ENCODE measurements at places on chromosomes 7 and 10.

DNA sequence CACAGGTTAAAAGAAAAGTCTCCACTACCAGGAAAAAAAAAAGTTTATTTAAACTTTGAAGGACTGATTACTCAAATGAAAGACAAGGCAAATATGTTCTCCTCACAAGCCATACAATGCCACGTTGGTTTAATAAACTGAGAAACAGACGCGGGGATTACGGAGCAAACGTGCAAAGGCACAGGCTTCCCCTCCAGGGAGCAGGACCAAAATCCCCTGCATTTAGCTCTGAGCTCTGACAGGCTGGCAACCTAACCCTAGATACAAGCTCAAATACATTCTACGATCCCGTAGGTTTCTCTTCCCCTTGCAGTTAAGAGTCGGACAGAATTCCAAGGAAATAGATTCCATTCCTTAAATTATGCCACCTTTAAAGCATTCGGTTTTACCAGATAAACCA lies 7.7 kb upstream of the GRB10 start:
- DNase-seq, result no peak

DNA sequence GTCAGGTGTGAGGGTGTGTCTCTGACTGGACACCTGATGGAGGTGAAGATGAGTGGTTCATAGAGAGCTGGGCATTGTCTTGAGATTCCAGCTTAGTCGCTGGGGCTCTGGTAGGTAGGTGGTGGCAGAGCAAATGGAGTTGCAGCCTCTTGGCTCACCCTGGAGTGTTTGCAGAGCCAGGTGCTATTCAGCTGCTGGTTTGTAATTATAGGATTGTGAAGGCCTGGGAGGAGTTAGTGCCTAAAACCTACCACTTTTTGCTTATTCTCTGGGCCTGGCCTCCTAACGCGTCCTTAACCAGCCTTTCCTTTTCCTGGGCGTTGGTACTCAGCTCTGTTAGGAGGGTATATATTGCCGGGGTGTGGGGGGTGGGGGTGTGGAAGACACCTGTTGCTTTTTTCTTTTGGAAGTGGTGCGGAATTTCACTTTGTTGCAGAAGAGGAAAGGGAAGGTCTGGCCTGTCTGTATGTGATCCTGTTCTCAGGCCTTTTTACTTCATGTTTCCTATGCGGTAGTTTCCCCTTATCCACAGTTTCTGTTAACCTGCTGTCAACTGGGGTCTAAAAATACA lies 3.2 kb downstream of the PPRC1 start:
- no peak for DNase-seq

GRCh38 chr7:141189231-141189630 lies 115.4 kb downstream of the TMEM178B start:
- no peak for DNase-seq

DNA sequence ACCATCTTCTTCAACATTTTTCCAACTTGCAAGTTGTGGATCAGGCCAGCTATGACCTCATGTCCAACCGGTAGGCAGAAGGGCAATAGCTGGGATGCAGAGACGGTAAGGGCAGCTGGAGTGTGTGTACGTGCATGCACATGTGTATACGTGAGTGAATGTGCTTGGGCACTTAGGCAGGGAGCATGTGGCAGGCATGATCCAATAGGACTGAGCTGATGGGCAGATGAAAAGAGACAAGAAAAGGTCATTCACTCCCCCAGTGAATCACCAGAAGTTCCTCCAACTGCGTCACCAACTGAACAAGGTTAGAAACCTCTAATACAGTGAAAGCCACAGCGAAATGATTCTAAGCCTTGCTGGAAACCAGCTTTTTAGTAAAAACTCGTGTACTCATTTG lies 176.1 kb downstream of the FGFR2 start:
- no peak for DNase-seq

- DNase-seq, result no peak
Observed at GRCh38 chr7:113813471-113813870, 105.3 kb downstream of the PPP1R3A start.

DNA sequence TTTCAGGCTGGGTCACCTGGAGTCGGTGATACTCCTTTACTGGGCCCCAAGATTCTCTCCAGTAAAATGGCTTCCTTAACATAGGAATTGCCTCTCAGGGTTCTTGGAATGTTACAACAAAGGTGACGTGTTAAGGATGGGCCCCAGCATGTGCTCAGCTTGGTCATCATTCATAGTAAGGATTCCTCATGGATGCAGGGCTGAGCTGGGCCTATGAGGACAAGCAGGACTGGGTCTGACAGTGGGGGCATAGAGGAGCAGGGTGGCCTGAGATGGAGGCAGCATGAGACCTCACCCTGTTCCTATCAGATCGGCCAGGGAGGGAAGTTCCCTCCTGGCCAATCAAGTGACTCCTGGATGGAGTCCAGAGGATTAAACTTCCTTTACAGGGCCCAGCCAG lies 12.8 kb upstream of the MBL2 start:
- peak; percentile 51 for DNase-seq

DNA sequence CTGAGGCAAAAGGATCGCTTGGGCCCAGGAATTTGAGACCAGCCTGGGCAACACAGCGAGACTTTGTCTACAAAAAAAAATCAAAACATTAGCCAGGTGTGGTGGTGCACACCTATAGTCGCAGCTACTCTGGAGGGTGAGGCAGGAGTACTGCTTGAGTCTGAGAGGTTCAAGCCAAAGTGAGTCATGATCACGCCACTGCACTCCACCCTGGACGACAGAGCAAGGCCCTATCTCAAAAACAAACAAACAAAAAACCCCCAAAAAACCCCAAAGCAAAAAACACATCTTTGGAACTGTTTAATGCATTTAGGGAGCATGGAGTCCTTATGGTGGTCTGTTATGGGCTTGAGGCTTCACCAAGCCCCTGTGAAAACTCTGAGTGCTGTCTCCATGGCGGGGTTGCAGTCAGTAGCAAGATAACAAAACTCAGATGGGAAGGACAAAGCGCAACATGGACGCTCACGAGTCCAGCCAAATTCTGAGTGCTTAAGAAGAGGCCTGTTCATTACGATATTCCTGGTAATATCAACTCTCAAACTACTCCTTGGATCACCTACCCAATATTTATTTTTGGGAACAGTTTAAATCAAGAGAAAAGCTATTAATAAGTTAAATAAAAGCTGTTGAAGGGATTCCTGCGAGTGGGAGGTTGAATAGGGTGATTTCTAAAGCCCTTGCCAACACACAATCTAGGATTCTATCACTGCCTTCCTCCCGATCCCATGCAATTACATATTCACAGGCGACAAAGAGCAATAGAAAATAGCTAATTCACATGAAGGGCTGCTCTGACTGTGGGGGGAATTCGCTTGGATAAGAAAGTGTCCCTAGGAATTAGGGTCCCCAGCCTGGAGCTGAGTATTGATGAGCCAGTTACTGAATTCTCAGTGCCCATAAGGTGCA lies 123.3 kb downstream of the HIPK2 start:
- no peak for DNase-seq

DNA sequence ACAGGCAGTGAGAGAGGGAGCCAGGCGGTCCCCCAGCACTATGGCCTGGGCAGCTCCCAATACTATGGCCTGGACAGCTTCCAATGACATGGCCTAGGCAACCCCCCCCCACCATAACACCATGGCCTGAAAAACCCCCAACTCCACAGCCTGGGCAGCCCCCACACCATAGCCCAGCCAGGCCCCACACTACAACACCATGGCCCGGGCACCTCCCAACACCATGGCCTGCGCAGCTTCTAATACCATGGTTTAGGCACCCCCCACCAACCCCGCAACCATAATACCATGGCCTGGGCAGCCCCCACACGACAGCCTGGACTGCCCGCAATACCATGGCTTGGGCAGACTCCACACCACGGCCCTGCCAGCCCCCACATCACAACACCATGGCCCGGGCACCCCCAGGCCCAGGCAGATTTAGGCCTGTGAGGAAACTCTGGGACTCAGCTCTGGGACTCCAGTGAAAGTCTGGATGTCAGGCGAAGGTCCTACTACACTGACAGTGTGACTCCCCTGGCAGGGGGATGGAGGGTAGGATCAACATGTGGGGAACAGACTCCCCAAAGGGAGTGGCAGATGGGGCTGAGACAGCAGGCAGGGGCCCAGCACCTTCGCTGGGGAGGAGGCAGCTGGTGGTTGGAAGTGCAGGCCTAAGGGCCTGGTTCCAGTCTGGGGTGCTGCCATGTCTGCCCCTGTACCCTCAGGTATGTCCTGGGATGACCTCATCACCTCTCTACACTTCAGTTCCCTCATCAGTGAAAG lies 8.7 kb downstream of the CPXM2 start:
- no peak for DNase-seq

DNA sequence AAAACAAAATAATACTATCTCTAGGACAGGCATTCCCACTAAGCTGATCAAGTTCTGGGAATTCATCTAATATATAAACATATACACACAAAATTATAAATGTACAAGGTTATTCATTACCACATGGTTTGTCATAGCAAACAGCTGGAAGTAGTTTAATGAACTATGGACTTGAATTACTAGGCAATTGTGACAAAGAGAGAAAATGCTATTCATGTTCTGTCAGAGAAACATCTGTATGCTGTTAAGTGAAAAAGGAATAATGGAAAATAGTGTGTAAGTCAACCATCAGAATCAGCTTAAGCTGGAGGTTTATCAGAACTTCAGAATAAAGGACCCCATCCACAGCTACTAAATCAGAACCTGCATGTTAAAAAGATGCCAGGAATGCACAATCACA lies 2.8 kb downstream of the ZNF248 start:
- DNase-seq, result no peak

DNA sequence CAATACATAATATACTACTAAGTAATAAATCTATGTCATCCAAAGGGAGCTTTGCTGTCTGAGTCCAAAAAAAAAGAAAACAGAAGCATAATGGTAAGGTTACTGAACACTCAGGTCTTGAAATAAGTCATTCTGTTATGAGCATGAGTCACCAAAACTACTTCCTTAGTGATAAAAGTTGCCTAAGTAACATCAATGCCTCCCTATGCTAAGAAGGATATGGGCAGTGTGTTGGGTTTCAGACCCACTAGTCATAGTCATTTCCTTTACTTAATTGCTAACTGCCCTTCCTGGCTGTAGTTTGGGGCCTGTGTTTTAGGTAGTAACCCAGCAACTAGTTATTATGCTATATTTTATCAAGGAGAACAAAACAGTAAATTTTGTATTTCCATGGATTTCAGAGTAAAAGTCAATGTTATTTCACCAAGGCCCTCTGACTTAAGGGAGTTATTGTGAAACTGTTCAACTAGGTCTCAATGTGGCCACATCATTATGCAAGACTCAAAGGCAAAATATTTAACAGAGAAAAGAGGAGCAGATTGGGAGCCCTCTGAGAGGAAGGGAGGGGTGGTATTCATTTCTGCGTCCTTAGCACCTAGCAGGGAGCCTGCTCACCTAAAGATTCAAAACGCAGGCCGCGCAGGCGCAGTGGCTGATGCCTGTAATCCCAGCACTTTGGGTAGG lies 11.7 kb upstream of the VIM start:
- DNase-seq, result peak; percentile 73

Measured in hematopoietic multipotent progenitor cell treated with erythropoietin and hydrocortisone succinate and interleukin-3 and kit ligand, for 8 days (in vitro differentiated cells).